ENCODE measurements at places on chromosomes 3 and 15.

DNA sequence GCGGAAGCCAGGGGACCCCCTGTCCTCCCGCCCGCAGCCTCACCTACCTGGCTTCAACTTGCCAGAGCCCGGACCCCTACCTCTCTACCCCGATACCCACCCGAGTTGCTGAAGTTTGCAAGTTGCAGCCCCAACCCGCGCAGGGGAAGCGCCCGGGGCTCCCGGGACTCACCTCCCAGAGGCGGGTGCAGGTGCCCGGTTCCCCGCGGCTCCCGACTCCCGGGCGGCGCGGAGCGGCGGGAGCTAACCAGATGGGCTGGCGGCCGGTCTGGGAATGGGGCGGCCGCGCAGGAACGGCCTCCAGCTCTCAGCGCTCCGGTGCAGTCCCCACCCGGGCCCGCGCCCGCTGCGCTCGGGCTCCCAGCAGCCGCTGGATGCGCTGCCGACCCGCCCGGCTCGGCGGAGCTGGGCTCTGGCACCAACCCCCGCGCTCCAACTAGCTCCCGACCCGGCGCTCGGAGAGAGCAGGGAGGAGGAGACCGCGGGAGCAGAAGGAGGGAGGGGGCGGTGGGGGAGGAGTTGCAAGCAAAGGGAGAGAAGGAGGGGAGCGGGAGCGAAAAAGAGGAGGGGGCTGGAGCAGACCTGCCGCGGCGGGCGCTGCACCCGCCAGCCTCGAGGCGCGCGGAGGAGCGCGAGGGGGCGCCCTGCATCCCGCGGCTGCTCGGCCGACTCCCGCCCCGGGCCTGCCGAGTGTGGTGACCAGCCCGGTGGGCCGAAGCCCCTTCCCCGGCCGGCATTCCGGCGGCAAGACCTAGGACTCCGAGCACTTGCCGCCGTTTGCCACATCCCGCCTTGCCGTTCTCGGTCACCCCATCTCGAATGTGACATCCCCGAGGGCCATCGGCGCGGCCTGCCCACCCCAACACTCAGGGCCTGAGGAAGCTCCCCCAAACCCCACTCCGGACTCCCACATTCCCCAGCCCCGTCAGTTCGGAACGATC lies at the start of gene SEMA5B:
Gene SEMA5B, minus strand, starts transcription at position 472 of the 941 bp plus-strand sequence. CDS start 66,500 bp downstream, outside the sequence.
- DNase-seq: peak; percentile 22

DNA sequence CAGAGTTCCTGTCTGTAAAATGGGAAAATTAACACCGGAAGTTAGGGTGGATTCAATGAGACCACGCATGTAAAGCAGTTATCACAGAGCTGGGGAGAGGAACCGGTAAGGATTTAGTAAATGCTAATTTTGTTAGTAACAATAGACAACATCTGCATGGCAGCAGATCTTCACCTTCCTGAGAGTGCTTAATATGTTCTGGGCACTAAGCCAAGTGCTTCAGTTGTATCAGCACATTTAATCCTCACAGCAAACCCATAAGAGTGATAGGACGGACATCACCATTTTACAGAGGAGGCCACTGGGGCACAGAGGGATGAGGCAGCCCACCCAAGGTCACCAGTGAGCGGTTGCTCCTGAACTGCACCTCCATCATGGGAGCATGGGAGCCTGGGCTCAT lies 189.4 kb downstream of the WNT5A start:
- peak; percentile 54 for DNase-seq

- no peak for DNase-seq
Measured at GRCh38 chr3:186207515-186207914, 98.6 kb upstream of the ETV5 start.

DNA sequence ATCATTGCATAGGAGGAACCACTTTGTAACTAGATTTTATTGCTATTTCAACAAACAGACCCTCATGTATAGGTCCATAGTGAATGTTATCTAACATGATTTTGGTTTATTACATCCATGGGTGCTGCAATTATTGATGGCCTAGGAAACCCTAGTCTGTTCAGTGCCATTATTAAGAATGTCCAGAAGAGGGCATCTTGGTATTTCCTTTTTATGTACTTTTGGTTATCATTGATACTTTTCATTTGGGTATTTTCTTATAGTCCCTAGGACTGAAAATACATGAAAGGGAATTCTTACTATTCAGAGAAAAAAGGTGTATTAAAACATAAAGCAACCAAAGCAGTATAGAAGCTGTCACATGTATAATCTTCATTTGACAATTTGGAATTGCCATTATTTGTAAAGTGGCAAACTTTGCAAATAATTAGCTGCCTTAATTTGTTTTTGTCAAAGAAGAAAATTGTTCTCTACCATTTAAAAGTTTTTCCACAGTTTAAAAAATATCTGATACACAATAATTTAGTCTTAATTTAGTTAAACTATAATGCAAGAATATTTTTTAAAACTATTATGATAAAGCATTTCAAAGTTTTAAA lies 48.7 kb downstream of the CNOT10 start:
- DNase-seq: peak; percentile 70

DNA sequence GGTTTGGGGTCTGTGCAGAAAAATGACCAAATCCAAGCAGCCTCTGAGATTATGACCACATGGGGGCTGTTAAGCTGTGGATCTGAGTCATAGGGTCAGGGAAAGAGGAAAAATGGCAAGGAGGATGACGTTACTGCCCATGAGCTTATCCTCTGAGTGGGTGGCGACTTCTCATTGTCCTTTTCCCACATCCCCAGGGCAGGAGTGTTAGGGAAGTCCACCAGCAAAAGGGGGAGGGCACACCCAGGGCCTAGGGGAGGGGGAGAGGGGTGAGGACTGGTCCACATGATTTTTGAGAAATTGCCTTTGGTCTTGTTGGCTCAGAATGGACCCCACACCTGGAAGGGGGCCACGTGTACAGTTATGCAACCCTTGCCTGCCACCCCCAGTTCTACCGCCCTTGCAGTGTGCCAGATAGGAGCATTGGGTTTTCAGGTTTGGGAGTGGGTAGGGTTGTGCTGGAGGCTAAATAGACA lies 2.6 kb downstream of the CD276 start:
- DNase-seq: peak; percentile 85

- peak; percentile 90 for DNase-seq
Measured at GRCh38 chr15:76185716-76186115, 125.6 kb downstream of the ETFA start.

DNA sequence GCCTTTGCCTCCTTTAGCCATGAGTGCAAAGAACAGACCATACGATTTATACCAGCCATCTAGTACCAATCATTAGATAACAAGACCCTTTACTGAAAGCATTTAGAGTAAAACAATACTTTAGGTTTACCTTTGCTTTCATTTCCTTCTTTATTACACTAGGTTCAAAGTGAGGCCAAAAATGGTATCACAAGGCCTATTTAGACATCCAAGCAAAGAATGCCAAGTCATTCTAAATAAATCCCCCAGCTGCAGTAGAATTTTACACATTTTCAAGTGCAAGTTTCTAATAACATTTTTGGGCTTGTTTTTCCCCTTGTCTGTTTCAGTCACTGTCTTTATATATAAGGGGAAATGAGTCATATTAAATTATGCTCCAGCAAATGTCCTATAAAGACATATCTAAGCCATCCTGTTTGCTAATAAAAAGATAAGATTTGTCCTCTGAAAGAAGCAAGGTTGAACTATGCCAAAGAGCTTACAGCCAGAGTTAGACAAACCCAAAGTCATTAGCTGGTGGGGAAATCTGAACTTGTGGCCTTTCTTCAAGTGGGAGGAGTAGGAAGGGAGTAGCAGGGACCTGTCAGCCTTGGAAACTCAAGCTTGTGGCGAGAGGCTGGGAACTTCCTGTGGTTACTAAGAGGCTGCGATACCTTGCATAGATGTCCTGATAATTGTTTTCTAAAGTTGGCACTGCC lies 232.7 kb downstream of the MECOM start:
- peak; percentile 31 for DNase-seq

- DNase-seq: no peak
Measured at GRCh38 chr3:50587373-50587772, 18.1 kb downstream of the HEMK1 start.

DNA sequence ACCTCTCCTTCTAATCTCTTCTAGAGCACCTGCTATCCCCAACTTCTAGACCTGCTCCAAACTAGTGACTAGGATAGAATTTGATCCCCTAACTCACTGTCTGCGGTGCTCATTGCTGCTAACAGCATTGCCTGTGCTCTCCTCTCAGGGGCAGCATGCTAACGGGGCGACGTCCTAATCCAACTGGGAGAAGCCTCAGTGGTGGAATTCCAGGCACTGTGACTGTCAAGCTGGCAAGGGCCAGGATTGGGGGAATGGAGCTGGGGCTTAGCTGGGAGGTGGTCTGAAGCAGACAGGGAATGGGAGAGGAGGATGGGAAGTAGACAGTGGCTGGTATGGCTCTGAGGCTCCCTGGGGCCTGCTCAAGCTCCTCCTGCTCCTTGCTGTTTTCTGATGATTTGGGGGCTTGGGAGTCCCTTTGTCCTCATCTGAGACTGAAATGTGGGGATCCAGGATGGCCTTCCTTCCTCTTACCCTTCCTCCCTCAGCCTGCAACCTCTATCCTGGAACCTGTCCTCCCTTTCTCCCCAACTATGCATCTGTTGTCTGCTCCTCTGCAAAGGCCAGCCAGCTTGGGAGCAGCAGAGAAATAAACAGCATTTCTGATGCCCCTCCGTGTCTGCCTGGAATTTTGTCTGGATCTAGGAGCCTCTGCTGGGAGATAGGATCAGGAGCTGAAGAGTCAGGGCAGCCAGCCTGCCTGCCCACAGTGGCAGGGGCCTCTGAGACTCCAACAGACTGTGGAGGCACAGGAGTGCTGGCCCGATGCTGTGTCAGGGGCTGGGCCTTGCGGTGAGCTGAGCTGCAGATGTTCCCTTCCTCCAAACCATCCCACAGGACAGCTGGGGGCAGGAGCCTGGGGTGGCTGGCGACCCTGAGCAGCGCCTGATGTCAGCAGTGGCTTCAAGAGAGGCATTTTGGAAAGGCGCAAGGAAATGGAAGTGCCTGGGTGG lies 3.0 kb downstream of the ISLR start:
- DNase-seq: peak; percentile 34
